Lung (tissue), 17 donors: ENCODE measurements at places on chromosomes 16 and 17.

- H3K4me1 ChIP-seq = peaks cover 35% of the 10 kb centered on the region
- no peak for DNase-seq
- H3K27me3 ChIP-seq = no peaks in the 10 kb centered on the region
- H3K36me3 ChIP-seq = peaks cover 5% of the 10 kb centered on the region
Observed at GRCh38 chr16:2157480-2158261, 2.1 kb downstream of the TRAF7 start.

GRCh38 chr17:57889892-57890856 lies 40.3 kb upstream of the MRPS23 start:
- H3K36me3 ChIP-seq = peaks cover 2% of the 10 kb centered on the region
- no peaks in the 10 kb centered on the region for H3K27me3 ChIP-seq
- peak overlapping the region; percentile 98 for H3K27ac ChIP-seq
- peaks cover 15% of the 10 kb centered on the region for H3K4me1 ChIP-seq

GRCh38 chr16:70526403-70526802 lies 2.8 kb downstream of the SF3B3 start:
- no peaks in the 10 kb centered on the region for H3K27me3 ChIP-seq
- no peak overlapping the region for H3K4me3 ChIP-seq
- H3K27ac ChIP-seq = no peak overlapping the region
- peaks cover 30% of the 10 kb centered on the region for H3K36me3 ChIP-seq
- no peak for DNase-seq
- H3K4me1 ChIP-seq = peaks cover 16% of the 10 kb centered on the region

- H3K4me3 ChIP-seq = no peak overlapping the region
- no peak overlapping the region for H3K27ac ChIP-seq
- no peaks in the 10 kb centered on the region for H3K4me1 ChIP-seq
- H3K36me3 ChIP-seq = peaks cover 12% of the 10 kb centered on the region
- no peaks in the 10 kb centered on the region for H3K27me3 ChIP-seq
Observed at GRCh38 chr16:89145406-89146161, 26.0 kb upstream of the CDH15 start.

DNA sequence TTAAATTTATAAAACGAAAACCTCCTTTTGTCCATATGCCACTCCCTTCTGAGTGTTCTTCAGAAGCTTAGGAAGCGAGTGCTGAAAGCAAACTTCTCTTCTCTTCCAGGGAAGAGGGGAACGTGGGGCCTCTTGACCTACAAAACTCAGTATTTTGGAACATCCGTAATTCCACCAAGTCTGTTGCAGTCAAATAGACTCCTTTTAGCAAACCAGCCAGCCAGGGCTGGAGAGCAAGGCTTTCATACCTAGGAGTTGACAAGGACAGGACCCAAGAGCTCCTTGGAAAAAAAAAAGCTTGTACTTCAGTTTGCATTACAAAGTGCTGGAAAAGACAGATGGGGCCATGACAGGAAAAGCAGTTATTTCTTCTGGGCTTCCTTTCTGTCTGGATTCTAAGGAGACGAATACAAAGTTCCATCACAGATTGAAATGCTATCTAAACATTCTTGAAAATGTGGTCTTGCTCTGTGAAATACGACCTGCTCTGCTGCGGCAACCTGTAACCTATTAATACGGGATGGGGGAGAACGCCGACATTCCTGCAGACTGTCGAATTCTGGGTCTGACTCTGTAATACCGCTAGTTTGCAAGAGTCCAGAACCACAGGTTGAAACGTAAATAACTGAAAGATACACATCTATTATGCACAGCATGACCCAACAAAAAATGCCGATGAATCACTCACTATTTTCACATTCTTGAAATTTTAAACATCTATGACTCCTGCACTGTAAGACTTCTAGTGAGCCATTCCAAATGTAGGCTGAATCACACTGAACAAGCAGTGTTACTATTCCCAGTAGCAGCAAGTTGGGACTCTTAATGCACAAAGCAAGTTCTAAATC lies 20.6 kb downstream of the VPS53 start:
- peaks cover 15% of the 10 kb centered on the region for H3K36me3 ChIP-seq
- H3K27me3 ChIP-seq = no peaks in the 10 kb centered on the region
- no peak overlapping the region for H3K27ac ChIP-seq
- no peak overlapping the region for H3K4me3 ChIP-seq
- no peaks in the 10 kb centered on the region for H3K4me1 ChIP-seq

DNA sequence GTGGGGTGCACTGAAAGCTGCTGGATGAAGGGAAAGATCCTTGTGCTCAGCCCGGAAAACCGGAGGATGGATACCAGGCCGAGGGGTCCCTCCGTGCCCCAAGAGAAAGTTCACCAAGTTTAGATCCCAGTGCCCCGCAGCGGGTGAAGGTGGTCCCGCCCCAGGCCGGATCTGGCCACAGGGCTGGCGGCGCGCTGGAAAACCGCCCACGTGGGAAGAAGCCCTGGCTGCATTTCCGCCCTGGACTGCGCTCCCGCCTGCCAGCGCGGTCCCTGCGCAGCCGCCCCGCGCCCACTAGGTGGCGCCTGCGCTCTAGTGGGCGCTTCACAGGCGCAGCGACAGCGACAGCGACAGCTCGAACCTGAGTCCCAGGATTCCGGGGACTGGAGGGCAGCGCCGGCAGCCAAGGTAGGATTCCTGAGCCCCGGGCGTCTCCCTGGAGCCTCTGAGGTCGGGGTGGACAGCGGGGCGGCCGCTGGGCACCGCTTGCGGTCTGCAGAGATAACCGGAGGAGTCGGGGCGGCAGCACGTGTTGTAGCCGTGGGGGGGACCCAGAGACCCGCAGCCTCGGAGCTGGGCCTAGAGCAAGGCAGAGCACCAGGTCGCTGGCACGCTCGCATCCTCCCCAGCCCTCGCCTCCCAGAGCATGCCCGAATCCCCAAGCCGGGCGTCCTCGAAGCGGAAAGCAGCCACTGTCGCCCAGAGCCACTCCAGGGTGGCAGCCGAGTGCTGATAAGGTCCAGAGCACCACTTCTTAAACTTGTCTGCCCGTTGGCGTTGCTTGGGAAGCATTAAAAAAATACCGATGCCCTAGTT lies at the start of gene CHD9:
TSS of gene CHD9 (plus strand) at position 322 of the 816 bp plus-strand sequence. CDS start 101,099 bp downstream, outside the sequence.
- peak within 1 kb of the TSS; percentile 59 for H3K4me3 ChIP-seq
- peak; percentile 92 for DNase-seq
- H3K4me1 ChIP-seq = peaks cover 12% of the 10 kb centered on the region

DNA sequence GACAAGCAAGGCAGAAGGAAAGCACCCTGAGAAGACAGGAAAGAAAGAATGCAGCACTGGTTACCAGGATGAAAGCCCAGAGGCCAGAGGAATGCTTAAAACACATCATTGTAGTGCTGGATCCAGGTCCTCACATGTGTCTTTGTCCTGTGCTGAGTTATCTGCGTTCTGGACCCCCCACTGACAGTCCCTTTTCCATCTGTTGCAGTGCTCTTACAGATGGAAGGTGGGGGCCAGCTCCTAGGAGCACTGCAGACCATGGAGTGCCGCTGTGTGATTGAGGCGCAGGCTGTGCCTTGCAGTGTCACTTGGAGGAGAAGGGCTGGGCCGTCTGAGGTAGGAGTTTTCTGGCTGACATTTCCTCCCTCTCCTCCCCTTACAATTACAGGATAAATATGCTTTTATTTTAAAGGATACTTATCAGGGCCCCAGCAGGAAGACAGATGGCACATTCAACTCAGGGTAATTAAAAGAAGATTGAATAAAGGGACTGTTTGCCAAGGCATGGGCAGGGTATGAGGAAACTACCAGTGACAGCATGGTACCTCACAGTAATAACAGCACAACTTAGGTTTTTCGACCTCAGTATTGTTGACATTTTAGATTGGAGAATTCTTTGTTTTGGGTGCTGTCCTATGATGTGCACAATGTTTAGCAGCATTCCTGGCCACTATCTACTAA lies 3.0 kb downstream of the EME1 start:
- no peak for DNase-seq
- H3K27me3 ChIP-seq = no peaks in the 10 kb centered on the region
- peaks cover 3% of the 10 kb centered on the region for H3K4me1 ChIP-seq

DNA sequence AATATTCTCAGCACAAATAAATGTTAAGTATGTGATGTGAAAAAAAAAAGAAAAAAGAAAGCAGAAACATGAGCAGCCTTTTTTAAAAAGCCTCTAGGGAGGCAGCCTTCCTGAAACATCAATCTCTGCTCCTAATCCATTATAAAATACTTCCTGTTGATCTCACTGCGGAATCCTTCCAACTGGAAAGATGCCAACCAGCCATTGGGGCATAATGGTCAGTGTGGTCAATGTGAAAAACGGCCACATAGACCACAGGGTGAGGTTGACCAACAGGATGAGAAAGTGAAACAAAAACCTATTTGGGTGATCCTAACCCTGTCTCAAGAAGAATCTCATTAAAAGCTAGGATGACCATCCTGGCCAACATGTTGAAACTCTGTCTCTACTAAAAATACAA lies 26.1 kb upstream of the ABCA8 start:
- H3K27me3 ChIP-seq = no peaks in the 10 kb centered on the region
- H3K36me3 ChIP-seq = no peaks in the 10 kb centered on the region
- DNase-seq = peak; percentile 30

DNA sequence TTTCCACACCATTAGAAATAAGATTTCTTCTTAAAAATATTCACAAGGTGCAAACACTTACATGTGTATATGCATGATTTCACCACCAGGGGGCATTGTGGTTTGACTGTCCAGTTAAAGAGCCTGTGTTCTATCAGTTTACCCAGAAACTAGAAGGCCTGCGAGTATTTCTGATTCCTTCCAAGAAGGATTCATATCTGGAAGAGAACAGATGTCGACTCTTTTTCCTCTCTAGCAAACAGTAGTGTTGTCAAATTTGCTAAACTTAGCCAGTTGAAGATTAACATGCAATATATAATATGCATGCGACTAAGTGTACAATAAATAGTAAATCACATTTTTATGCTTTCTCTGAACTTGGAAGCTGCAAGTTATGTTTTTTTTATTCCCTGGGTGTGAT lies 404.1 kb downstream of the WWOX start:
- H3K36me3 ChIP-seq = no peaks in the 10 kb centered on the region
- no peaks in the 10 kb centered on the region for H3K27me3 ChIP-seq
- peaks cover 16% of the 10 kb centered on the region for H3K4me1 ChIP-seq
- peak; percentile 94 for DNase-seq

- H3K27ac ChIP-seq = no peak overlapping the region
- H3K4me1 ChIP-seq = no peaks in the 10 kb centered on the region
- H3K36me3 ChIP-seq = no peaks in the 10 kb centered on the region
- no peak overlapping the region for H3K4me3 ChIP-seq
- H3K27me3 ChIP-seq = no peaks in the 10 kb centered on the region
Observed at GRCh38 chr17:17435323-17435722, 41.5 kb upstream of the MED9 start.

DNA sequence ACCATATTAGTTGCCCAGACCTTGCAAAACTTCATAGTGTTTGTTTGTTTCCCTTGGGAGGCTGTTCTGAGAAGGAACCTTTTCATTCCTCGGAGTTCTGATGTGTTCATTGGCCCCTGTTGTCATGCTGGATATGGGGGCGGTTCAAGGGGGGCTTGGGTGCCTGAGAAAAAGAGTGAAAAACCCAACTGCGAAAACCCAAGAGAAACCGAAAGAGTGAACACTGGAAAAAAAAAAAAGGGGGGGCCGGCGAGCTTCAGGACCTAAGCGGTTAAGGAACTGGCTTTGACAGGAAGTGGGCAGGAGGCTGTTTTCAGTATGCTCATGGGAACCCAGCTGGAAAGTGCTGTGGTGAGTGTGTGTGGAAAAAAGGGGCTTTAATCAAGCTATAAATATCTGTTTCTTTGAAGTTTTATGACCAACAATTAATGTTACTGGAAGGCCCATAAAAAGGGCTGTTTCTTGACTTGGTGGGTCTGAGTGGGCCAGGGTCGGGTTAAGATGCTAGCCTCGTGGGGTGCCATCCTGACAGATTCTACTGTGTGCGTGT lies 510.7 kb downstream of the MAF start:
- H3K4me1 ChIP-seq = no peaks in the 10 kb centered on the region
- no peak overlapping the region for H3K27ac ChIP-seq
- H3K36me3 ChIP-seq = no peaks in the 10 kb centered on the region

DNA sequence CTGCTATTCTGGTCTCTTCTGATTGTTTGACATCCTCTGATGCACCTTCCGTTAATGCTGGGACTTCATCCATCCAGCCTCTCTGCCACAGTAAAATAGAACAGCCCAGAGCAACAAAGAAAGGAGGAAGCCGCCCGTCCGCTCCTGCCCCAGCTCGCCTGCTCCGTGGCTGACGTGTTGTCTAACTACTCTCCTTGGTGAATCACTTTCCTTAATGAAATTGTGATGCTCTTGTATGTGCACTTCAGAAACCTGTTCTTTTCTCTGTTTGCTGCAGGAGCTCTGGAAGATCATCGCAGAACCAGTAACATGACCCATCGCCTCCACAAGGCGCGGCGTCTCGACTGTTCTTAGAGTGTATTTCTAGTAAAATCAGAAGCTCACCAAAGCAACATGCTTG lies 24.3 kb downstream of the METTL22 start:
- DNase-seq = no peak
- peaks cover 42% of the 10 kb centered on the region for H3K36me3 ChIP-seq
- H3K27ac ChIP-seq = no peak overlapping the region
- H3K4me1 ChIP-seq = no peaks in the 10 kb centered on the region

DNA sequence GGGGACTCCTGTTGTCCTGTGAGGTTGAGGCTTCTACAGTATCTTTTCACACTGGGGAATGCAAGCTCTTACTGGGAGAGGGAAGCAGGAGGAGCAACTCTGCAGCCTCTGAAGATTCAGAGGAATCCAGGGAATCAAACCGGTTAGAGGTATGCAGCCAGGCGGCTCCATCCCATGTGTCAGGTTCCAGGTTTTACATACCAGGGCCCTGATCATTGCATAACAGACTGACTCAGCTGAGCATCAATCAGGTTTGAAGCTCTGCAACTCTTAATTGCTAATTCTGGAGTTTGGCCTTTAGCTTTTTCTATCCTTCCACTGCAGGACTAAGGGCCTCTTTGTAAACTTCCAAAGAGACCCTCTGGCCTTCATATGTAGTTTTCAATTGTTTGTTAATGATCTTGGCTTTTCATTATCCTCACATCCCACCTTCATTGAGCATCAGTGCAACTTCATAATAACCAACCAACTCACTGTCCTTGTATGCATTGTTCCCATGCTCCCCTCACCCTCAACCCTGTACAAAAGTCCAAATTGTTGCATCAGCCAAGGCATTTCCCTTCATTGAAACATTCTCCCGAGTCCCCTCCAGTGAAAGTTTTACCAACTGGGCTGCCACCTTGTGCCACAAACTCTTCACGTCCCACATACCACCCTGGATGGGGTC lies 59.7 kb upstream of the DHX40 start:
- H3K27me3 ChIP-seq = no peaks in the 10 kb centered on the region
- no peaks in the 10 kb centered on the region for H3K36me3 ChIP-seq
- H3K4me1 ChIP-seq = no peaks in the 10 kb centered on the region
- no peak overlapping the region for H3K4me3 ChIP-seq
- H3K27ac ChIP-seq = no peak overlapping the region
